ENCODE measurements at places on chromosomes 5 and 9.

GRCh38 chr5:38424148-38425060 lies 132.0 kb downstream of the LIFR start:
- DNase-seq, result no peak

DNA sequence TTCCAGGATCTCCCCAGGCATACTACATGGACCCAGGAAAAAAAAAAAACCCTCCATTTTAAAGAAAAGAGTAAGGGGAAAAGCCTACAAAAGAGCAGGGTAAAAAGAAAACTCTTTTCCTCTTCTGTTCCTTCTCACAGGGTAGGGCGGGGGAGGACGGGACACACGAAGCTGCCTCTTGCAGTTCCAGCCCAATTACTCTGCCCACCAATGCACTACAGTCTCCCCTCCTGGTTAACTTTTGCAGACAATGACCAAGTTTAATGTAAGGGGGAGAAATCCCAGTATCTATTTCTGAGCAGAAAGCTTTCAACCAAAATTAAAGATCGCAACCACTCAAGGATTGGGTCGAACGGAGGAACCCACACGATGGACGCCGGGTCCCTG lies 1.3 kb downstream of the BRD3 start:
- DNase-seq, result no peak

DNA sequence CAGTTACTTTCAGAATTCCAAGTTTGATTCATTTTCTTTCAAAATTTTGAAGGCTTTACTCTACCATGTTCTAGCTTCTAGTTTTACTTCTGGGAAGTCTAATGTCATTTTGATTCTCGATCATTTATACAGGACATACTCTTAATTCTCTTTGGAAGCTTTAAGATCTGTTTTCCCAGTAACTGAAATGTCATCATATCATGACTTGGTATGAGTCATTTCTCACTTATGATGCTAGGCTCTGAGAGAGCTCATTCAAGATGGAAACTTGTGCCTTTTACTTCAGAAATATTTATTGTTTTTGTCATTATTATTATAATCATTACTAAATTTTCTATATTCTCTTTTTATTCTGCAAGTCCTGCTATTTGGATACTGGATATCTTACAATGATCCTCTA lies 222.3 kb downstream of the PARP8 start:
- no peak for DNase-seq

DNA sequence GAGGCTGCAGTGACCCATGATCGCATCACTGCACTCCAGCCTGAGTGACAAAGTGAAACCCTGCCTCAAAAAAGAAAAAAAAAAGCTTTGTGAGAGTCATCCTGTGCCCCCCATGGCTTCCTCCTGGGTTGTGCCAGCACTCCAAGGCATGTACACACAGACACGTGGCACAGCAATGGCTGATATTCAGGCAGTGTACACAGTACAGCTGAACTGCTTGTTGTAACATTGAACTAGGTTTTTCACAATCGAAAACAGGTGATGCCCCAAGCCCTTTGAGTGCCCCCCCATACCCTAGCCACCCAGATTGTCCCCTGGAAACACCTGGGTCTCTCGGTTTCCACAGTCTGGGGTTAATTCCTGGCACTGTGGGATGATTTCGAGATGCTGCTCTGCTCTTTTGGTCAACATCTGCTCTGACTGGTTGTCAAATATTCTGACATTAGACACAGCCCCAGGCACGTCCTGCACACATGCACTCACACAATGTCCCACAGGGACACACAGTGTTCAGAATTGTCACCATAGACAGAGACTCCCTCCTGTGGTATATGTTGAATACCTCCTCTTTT lies 9.2 kb downstream of the SPINK4 start:
- DNase-seq, result no peak

DNA sequence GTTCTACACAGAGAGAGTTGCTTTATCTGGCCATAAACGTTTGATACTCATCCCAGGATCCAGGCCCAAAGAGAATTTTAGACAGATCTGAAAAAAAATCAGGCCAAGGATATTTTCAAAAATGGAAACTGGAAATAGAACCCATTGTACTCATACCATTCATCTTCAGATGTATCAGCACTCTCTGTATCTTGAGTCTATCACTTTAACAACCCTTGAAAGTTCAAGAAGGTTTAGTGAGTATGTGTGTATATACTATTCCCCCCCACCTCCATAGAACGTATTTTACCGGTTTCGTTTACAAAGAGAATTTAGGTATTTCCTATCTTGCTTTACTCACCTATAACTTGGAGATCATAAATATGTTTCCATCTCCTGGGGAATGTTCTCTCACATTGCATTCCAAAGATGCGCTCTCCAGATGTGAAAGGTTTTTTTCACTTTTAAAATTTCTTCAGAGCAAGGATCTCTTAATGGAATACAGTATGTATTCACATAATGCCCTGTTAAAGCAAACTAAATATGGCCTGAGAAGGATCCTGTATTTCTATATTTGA lies 105.5 kb upstream of the TUT7 start:
- DNase-seq, result no peak

DNA sequence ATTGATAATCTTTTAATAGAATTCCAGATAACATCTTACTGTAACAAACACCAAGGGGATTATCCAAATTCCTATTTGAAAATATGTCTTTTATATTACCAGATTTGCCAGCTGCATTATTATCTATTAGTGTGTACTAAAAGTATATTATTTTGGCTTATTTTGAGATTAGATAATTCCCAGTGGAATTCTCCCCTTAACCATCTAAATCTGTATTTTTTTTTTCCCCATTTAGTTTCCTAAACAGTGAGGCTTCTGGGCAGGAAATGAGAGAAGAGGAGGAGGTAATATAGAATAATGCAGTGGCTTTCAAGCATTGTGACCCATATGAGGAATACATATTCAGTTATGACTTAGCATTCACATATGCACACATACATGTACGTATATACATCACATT lies 53.5 kb upstream of the ABL1 start:
- DNase-seq, result no peak

DNA sequence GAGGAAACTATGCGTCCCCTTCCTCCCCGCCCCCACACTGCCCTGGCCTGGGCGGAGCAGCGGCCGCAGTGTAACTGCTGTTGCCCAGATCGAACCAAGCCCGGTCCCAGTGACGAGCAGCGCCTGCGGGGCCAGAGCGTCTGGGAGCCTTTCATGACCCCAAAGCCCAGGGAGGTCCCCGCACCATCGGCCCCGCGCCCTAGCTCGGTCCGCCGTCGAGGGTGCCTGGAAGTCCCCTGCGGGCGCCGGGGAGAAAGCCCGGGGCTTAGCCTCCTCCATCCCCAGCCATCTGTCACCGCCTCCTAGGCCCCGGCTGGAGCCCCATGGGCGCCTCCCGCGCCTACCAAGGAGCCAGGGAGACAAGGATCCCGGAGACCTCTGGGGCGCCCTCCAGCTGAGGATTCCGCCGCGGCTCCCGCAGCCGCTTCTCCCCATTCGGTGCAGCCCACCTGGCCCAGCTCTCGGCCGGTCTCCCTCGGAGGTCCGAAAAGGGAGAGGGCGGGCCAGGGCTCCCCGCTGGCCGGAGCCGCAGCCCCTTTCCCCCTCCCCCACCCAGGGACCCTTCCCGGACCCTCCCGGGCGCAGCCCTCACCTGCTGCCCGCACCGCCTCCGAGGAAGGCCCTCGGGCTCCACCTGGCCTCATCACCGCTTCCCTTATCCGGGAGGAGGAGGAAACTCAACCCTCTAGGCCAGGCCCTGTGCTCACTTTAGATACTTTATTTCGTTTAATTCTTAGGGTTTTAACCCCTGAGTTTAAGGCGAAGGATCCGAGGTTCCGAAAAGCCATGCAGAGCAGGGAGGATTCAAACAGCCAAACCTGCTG lies 45.6 kb downstream of the APTX start:
- no peak for DNase-seq

GRCh38 chr9:7507566-7508270 lies 291.9 kb downstream of the DMAC1 start:
- no peak for DNase-seq

DNA sequence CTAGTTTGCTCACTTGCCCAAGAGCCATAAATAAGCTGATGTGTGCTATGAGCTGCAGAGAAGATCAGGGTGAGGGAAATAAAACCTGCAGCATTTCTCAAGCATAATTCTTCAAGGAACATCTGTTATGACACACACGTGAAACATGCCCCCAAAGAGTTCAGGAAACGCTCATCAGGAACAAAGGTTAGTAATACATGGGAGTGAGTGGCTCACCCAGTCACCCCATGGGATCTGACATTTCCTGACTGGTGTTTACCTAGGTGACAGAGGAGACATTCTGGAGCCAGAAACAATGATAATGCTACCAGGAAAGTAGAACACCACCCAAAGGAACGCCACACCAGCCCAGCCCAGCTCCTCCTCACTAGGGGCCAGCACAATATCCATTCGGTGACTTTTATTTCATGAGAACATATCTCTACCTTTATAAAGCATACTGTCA lies 66.0 kb downstream of the FRMD3 start:
- no peak for DNase-seq

- DNase-seq, result no peak
Measured at GRCh38 chr5:104372376-104372775, 809.8 kb upstream of the NUDT12 start.

GRCh38 chr9:134233022-134233421 lies 68.7 kb upstream of the RNU6ATAC start:
- no peak for DNase-seq

DNA sequence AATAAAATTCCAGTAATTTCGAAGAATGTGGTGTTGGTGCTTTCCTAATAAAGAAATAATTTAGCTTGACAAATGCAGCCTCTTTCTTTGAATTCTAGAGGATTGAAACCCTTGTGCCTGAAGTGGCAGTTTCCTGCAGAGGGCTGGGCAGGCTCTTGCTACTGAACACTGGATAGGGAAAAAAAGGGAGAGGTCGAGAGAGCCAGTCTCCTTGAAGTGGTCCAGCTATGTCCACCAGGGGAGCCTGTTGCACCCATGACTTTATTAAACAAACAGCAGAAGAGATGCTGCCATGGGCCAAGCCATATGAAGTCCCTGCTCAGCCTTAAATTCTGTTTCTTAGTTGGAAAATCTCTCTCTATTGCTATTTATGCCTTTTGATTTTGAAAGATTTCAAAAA lies 178.4 kb downstream of the SMARCA2 start:
- DNase-seq, result no peak

DNA sequence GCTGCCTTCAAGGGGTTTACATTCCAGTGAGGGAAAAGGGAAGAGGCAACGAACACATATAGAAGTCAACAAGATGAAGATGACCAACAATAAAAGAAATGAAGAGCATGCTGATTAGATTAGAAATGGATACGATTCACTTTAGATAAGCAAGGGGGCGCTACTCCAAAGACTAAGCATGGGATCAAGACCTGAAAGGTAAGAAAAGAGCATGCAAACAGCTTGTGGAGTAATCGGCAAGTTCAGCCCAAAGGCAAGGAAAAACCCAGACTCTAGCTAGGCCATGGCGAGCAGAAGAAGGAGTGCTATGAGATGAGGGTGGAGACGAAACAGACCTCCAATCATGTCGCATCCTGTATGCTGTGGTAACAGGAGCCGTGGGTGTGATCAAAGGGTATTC lies 124.4 kb downstream of the FANCC start:
- DNase-seq, result no peak

DNA sequence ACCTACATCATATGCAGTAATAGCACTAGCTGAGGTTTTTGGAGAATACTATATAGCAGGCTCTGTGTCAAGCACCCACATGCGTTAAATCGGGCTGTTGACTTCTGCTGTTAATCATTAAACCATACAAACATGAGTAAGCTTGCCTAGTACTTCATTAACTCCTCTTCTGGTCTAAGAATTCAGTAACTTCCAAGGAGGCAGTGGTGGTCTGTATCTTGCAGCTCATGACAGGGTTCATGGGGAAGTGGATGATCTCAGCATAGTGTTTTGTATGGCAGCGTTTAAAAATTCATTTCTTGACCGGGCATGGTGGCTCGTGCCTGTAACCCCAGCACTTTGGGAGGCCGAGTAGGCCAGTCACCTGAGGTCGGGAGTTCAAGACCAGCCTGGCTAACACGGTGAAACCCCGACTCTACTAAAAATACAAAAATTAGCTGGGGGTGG lies at the start of gene HAVCR1:
Gene HAVCR1 (minus strand): TSS at position 24 of the 447 bp plus-strand sequence. CDS start 1,173 bp downstream, outside the sequence.
- DNase-seq, result no peak

DNA sequence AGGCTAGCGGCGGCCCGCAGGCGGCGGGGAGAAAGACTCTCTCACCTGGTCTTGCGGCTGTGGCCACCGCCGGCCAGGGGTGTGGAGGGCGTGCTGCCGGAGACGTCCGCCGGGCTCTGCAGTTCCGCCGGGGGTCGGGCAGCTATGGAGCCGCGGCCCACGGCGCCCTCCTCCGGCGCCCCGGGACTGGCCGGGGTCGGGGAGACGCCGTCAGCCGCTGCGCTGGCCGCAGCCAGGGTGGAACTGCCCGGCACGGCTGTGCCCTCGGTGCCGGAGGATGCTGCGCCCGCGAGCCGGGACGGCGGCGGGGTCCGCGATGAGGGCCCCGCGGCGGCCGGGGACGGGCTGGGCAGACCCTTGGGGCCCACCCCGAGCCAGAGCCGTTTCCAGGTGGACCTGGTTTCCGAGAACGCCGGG lies 253 bp downstream of the SLC12A2 start:
- DNase-seq, result no peak

DNA sequence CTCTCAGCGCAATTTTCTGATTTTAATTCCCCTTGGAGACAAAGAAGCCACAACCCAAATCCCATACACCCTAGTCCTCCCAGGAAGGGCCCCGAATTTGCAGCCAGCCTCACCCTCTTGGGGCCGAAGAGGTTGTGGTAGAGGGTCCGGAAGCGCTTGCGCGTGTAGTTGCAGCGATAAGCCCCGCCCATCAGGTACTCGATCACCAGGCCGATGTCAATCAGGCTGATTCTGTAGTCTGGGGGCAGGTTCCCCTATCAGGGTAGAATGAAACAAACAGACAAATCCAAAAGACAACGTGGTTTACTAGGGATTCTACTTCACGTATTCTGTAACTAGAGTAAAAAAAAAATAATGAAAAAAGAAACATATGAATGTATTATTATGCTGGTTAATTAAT lies 210.6 kb upstream of the KLF9 start:
- DNase-seq, result no peak

DNA sequence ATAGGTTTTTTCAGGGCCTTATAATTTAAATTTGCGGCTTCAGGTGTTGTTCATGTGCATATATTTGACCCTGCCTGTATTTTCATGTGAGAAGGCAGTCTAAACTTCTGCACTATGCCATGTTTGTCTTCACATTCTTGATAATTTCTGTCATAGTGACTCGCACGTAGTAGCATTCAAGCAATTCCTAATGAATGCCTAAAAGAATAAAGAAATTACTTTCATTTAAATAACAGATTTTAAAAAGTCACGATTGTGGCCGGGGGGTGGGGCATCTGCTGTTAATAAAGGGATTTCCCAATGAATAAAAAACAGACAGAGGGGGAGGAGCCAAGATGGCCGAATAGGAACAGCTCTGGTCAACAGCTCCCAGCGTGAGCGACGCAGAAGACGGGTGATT lies 318.0 kb downstream of the ADAMTS6 start:
- DNase-seq, result no peak

DNA sequence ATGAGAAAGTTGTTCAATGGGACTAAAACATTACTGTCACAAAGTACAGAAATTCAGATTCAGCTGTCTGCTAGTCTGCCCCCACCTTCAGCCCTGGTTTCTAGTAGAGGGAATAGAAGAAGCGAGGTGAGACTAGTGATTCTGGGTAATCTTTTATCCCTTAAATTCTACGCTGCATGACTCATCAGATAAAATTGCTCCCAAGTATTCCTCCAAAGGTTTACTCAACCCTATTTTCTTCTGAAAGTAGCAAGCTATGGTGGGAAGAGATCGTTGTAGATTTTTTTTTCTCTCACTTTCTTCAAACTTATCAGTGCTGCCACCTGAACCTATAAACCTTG lies 318.9 kb upstream of the RIOK2 start:
- DNase-seq, result no peak

GRCh38 chr9:109907400-109907799 lies 127.4 kb downstream of the PALM2AKAP2 start:
- DNase-seq, result no peak

Measured in activated CD8-positive, alpha-beta memory T cell treated with anti-CD3 and anti-CD28 coated beads for 48 hours (primary cell).